ENCODE measurements at places on chromosomes 1 and 21.

DNA sequence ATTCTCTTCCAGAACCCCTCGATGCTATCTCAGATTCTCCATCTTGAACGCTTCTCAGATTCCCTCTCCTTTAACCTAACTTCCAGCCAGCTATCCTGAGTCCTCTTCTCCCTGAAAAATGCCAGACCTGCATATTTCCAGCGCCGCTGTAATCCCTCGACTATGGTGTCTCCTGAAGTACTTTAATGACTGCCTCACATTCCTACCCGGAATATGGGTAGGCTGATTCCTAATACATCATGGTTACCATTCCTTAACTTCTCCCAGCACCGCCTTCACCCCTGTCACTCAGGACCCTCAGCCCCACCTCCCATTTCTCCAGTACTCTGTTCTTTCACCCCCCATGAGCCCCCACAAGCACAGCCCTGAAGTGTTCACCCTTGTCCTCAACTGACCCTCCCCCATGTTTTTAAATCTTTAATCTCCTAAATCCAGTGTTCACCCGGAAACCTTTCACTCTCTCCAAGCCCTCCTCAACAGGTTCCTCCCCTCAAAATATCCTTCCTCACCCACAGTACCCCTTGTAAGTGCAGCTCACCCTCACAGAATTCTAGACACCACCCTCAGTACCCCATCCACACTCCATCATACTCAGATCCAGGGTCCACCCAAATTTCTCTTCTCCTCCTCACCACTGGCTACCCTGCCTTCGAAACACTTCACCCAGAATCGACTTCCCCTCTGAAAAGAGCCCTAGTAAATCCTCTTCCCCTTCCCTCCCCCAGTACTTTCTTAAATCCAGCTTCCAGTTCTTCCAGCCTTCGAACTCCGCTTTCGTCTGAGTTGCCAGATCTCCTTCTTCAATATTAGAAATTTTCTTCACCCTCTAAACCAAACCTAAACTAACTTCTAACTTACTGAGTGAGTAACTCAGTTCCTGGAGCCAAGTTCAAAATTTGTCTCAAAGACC lies 922 bp downstream of the CPT2 start:
- DNase-seq: no peak

DNA sequence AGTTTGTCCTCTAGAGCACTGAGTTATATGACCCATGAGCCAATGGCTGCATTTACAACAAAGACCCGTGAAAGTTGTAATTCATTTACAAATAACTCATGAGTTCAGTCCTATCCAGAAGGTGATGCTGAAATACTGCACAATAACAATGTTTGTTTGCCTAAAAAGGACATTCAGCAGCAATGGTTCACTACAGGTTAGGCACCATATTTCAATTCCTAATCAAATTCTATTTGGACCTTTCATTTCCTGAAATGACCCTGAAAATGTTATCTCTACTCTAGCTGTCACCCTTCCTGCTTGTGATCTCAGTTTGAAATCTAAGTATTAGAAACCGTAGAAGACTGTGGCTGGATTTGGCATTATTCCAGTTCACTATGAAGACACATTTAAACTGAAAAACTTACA lies 191.2 kb upstream of the SAMSN1 start:
- no peak for DNase-seq

DNA sequence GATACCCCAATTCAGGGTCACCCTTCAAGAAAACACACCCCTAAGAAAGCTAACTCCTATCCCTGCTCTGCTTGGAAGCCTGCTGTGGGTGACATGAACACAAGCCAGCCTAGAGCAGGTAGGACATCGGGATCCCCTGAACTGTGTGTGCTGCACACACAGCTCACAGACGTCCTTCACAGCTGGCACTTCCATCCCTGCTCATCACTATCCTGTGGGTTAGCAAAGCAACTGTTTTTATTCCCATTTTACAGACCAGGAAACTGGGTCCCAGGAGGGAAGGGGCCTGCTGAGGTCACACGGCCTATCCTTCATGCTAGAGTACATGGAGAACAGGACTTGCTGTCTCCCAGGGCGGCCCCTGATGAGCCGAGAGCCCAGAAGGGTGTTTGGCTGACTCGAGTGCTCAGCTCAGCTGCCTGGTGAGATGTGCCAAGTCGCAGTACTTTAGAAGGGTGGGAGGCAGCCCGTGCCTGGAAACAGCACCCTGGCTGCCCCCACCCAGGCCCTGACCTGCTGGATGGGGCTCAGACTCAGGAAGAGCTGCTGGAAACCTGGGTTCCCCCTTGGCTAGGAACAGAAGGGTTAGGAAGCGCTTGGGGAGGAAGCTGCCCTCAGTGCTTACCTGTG lies 28.3 kb upstream of the BTG2 start:
- no peak for DNase-seq

DNA sequence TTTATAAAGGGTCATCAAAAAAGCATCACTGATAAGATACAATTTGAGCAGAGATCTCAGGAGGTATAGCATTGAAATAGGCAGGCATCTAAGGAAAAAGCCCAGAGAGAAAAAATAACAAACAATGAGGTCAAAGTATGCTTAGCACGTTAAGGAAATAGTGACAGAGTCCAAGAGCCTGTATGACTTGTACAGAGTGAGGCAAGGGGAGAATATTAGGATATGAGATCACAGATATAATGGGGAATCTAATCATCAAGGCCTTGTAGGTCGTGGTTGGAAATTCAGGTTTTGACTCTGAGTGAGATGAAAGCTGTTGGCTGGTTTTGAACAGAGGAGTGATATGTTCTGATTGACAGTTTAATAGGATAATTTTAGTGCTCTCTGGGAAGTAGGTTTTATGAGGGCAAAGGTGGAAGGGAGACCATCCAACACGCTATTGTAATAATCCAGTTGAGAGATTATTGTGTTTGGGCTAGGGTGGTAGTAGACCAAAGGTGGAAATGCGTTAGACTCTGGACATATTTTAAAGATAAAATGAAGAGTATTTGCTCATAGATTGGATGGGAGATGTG lies 644.6 kb upstream of the TMPRSS15 start:
- no peak for DNase-seq

- DNase-seq: no peak
Observed at GRCh38 chr1:29585201-29585600, 348.9 kb downstream of the PTPRU start.

DNA sequence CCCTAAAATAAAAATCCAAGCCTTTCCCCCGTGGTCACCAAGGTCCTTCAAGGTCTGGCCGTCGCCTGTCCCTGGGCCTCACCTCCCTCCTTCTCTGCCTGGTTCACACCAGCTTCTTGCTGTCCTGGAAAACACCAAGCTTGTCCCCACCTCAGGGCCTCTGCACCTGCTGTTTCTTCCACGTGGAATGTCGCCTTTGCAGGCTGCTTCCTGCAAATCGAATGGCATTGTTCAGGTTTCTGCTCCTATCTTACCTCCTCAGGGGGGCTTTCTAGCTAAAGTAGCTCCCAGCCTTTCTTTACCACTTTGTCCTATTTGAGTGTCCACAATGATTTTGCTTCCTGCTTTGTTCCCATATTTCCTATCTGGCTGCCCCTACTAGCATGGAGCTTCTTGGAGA lies 3.3 kb upstream of the CASZ1 start:
- DNase-seq: no peak

DNA sequence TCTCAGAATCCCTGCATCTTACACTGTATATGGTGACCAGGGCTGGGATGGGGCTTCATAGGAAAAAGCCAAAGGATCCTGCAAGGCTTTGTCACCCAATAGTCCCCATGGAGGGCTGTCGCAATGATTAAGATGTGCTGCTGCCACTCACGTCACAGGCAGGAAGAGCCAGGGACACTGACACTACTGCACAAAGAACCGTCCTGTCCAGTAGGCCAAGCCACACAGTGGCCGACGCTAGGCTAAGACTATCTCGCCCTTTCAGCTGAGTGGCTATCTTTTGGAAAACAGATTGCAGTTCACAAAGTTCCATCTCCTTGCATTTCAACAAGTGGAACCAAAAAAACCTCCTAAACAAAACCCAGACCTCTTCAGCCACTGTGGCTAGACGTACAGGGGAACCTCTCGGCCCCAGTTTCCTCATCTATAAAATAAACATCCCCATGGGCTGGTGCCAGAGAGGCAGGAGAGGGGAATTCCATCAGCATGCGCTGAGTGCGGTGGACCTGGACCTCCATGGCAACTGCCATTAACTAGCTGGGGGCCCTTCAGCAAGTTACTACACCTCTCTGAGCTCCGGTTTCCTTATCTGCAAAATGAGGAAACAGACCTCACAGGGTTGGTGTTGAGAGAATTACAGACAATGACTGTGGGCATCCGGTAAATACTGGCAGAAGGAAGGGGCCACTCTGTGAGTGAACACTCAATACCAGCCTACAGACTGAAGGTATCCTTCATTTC lies 8.7 kb downstream of the CAPZB start:
- DNase-seq: no peak

DNA sequence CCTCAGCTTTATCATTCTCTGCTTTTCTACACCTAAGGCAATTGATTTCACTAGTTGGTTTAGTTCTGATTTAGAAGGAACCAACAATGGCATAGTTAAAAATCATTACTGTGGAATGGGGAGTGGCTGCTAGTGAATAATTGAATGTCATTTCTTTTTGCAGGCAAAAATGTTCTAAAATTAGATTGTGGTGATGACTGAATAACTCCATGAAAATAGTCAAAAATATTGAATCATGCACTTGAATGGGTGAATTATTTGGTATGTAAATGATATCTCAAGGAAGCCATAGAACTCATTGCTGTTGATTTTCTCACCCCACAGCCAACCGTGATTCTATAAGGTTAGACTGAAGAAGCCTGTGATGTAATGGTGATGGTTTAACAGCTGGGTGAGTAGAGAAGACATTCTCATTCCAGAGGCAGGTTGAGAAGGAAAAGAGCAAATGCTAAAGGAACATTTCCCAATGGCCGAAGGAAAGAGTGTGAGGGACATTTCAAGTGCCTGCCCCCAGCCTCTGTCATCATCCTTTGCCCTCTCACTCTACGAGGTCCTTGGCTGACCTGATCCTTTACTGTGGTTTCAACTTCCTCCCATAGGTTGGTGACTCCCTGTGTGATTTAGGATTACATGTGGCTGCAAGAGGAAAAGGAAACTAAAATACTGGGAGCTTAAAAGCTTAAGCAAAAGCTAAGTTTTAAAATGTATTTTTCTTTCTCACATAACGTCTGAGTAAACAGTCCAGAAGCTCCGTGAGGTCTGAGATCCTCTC lies 12.5 kb downstream of the OVAAL start:
- no peak for DNase-seq

DNA sequence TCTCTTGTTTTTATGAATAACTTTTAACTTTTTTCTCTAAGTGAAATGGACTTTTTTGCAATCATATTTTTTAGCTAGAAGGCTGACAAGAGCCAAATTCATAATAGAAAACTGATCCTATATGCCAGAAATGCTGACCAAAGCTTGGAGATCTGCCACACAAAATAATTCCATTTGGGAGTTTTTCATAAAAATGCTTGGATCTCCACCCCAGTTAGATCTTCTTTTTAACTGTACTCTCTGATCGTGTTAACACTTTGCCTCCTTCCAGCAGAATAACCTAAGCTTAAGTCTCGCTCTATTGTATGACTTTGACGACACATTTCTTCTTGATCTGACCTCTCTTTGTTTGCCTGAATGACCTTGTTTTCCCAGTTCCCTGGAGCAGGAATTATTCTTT lies 16.8 kb downstream of the FLG2 start:
- DNase-seq: no peak

GRCh38 chr1:159172614-159173291 lies 1.3 kb downstream of the CADM3 start:
- no peak for DNase-seq

Data from stimulated activated CD4-positive, alpha-beta T cell treated with anti-CD3 and anti-CD28 coated beads, Interleukin-15, amount 100 ng/mL, for 1 hour (primary cell).